ENCODE measurements at places on chromosomes 2 and 18.

DNA sequence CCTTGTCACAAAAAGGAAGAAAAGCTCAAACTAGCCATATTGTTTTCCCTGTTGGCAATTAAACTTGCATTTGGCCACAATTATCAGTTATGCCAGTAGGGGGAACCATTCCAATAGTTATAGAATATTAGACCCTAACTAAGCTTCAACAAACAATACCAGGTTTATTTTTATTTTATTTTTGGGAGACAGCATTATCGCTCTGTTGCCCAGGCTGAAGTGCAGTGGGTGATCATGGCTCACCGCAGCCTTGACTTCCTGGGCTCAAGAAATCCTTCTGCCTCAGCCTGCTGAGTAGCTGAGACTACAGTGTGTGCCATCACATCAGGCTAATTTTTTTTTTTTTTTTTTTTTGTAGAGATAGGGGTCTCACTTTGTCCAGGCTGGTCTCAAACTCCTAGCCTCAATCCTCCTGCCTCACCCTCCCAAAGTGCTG, 102.1 kb downstream of the ATAD2B start:
- no peak for DNase-seq

DNA sequence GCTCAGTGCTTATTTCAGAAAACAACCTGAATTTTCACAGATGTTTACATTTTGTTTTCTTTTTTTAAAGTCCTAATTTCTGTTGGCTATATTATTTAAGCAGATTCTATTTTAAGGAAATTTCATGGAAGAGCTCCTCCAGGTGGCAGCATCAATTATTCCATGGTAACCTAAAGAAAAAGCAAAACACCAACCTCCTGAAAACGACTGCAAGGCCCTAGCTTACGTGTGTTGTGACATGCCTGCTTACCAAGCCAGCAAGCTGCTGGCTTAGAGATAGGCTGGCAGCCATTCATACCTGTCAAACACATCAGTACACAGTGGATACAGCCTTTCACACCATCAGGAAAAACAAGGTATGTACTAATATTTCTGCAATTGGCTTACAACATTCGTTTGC, 64.9 kb downstream of the LPIN2 start:
- DNase-seq: no peak

DNA sequence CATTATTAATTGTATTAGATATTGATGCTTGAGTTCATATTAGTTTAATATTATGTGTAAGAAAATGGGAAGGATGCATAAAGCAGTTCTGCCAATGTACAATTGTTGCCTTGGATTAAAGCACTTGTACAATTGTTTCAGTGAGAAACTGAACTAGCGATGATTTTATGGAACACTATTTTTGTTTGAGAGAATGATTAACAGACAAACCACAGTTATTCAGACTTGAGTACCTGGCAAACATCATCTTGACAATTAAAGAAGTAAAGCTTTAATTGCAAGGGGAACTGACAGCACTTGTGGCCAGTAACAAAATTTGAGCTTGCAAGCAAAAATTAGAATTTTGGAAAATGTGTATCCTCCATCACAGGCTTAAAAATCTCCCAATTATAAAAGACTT, 214.3 kb downstream of the RIT2 start:
- no peak for DNase-seq

DNA sequence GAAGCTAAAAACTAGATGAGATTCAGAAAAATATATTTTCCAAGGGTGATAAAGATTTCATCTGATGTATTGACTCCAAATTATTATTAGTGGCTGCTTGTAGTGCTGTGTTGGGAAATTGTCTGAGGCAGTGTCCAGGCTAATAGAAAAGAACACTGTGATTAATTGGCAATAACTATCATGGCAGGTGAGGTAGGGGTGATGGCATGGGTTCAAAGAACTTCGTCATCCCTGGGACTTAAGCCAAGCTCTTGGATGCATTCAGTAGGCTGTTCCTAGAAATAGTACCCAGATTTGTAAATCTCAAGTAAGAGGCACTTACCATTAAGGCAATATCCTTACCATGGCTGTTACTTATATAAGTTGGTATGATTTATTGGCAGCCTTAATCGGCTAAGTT, 13.2 kb upstream of the RAPGEF4 start:
- DNase-seq: no peak

DNA sequence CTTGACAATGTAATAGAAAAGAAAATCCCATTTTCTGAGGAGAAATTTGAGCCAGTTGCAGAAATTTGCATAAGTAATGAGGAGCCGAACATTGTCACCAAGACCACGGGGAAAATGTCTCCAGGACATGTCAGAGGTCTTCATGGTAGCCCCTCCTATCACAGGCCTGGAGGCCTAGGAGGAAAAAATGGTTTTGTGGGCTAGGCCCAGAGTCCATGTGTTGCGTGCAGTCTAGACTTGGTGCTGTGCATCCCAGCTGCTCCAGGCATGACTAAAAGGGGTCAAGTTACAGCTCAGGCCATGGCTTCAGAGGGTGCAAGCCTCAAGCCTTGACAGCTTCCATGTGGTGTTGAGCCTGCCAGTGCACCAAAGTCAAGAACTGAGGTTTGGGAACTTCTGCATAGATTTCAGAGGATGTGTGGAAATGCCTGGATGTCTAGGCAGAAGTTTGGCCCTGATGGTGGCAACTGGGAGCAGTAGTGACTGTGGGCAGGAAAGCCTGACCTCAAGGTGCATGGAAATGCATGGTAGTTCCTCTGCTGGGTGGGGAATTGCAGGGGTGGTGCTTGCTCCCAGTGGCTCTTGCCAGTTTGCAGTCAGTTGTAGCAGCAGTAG, 41.9 kb upstream of the CCDC195 start:
- DNase-seq: no peak

DNA sequence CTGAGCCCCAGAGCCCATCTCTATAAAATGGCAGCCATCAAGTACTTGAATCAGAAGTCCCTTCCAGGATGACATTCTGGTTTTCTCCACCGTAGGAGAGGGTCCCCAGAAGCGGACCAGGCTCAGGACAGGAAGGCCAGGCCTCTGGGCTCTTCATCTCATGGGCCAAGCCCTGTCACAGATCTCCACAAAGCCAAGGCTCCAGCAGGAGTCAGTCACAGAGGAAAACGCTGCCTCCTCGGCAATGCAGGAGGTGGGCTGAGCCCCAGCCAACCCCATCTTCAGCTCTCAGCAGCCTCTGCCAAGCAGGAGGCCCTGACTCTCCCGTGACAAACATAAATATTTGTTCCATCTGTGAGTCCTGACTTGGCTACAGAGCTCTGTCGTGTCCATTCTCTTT, 39.4 kb upstream of the GPAT2 start:
- DNase-seq: no peak
